ENCODE measurements at places on chromosomes 3 and 15.

DNA sequence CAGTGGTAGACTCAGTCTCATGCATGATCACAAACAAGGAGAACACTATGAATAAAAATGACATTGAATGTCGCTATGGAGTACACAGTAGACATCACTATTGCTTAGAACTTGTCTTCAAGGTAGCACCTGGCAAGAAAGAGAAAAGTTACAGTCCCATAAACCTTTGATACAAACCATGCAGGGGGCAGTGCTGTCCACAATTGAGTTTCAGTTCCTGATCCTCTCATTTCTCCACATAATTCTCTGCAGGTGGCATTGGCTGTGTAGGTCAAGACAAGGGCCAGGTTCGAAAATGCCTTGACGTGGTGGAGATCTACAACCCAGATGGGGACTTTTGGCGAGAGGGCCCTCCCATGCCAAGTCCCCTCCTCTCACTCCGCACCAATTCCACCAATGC is 47.9 kb downstream of the KBTBD12 start:
- DNase-seq: no peak

DNA sequence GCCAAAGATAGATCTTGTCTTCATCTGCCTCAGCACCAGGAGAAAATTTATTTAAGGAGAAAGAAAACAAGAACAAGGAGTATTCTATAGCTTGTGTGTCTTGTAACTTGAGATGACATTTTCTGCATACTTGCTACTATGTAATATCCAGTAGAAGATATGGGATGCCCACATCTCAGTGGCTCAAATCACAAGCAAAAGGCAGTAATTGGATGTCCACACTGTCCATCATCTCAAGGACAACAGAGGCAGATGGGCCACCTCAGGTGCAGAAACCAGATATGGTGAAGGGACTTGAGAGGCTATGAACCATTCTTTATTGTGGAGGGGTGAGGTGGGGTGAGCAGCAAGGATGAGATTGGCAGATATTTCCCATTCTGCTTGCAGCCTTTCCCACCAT is 309.0 kb downstream of the GBE1 start:
- DNase-seq: no peak

DNA sequence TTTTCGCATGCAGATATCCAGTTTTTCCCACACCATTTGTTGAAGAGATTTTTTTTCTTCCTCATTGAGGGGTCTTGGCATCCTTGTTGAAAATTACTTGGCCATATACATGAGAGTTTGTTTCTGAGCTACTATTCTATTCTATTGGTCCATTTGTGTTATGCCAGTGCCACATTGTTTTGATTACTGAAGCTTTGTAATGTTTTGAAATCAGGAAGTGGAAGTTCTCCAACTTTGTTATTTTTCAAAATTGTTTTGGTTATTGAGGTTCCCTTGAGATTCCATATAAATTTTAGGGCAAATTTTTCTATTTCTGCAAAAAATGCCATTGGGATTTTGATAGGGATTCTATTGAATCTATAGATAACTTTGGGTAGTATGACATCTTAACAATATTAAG is 130.3 kb upstream of the PFN2 start:
- no peak for DNase-seq

GRCh38 chr15:51285399-51285798 is 53.0 kb downstream of the CYP19A1 start:
- DNase-seq: no peak

DNA sequence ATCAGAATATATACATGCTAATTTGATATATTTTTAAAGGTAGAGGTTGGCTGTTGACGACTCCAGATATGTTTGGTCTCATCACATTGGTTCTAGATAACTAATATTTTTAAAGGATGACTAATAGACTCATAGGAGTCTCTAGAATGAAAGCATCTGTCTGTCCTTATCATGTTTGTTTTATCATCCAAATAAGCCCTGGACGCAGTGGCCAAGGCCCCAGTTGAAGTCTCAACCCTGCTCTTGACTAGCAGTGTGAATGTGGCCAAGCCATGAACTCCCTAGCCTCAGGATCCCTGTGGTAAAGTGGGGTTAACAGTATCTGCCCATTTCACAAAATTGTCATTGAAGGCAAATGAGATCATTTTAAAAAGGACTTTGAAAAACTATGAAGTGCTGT is 53.6 kb downstream of the ABHD2 start:
- DNase-seq: no peak

DNA sequence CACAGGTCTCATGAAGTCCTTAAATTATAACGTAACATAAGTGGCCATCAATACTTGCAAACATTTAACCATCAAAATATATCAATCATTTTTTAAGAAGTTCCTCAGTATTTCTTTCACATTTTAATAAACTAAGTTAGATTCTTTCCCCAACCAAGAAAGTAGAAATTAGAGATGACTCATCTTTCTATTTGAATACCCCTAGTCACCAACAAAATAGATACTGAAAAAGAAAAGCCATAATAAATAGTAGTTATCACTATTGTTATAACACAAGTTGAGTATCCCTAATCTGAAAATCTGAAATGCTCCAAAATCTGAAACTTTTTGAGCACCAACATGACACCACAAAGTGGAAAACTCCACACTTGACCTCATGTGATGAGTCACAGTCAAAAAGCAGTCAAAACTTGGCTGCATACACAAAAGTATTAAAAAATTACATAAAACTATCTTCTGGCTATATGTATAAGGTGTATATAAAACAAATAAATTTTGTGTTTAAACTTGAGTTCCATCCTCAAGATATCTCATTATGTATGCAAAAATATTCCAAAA is 3.7 kb downstream of the SHQ1 start:
- no peak for DNase-seq

- no peak for DNase-seq
These were observed 3.6 kb downstream of the CXCR6 start for GRCh38 chr3:45946875-45947274.

GRCh38 chr3:101096444-101096843 is 103.2 kb upstream of the ABI3BP start:
- DNase-seq: no peak

DNA sequence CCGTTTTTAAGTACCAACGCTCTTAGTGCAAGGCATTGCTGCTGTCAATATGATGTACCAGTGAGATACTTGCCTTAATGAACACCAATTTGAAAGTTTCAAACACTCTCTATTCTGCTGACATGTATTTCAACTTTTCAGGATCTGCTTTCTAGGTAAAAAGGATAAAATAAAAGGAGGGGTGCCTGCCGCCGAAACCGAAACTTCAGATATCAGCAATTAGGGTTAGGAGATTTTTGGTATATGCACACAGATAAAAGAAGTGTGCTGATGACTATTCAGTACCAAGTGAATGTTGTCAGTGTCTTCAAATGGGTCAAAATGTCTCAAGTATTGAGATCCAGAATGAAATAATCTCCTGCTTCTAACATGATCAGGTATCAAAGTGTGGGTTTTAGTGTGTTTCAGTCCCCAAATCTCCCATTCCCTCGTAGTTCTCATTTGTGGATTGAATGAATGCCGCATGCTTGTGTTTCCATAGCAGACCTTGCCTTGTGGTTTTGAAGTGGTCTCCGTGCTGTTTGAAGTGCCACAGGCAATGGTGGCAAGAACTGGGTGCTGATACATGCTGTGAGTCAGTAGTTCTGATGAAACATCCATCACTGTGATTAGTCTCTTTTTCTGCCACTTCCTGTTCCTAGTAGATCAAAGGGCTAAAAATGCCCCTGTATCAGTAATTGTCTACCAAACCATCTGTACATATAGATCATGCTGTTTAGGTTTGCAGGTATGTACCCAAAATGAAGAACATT is 22.5 kb downstream of the CHST14 start:
- peak; percentile 29 for DNase-seq

DNA sequence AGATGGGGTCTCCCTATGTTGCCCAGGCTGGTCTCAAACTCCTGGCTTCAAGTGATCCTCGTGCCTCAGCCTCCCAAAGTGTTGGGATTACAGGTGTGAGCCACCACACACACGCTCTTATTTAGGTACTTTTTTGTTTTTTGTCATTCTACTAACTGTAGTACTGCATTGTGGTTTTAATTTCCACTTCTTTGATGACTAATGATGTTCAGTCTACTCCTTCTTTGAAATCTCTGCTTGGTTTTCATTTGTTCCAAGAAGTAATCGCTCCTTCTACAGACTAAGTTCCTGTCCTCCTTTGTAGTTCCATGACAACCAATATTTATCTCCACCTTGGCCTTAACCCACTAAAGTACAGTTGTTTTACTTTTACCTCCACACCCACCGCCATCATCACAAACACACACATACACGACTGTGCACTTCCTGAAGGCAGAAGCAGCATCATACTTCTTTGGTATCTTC is 529 bp upstream of the DLEC1 start:
- no peak for DNase-seq

DNA sequence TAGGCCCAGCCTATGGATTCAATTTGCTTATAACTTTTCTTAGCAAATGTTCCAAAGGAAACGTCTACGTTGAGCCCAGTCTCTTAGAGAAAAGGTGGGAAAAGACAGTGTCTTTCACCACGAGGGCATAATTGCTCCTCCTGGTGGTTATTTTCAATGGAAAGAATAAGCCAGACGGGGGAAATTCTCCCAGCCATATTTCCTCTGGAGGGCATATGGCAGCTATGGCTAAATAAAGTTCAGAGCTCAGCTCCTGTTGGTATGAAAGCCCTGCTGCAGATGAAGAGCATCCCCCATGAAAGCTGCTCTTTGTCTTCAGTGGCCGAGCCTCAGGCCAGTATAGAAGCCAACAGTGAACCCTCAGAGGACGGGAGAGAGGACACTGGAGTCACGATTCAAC is 297.9 kb downstream of the RYR3 start:
- DNase-seq: no peak

GRCh38 chr15:91886878-91887277 is 33.4 kb downstream of the SLCO3A1 start:
- DNase-seq: no peak

DNA sequence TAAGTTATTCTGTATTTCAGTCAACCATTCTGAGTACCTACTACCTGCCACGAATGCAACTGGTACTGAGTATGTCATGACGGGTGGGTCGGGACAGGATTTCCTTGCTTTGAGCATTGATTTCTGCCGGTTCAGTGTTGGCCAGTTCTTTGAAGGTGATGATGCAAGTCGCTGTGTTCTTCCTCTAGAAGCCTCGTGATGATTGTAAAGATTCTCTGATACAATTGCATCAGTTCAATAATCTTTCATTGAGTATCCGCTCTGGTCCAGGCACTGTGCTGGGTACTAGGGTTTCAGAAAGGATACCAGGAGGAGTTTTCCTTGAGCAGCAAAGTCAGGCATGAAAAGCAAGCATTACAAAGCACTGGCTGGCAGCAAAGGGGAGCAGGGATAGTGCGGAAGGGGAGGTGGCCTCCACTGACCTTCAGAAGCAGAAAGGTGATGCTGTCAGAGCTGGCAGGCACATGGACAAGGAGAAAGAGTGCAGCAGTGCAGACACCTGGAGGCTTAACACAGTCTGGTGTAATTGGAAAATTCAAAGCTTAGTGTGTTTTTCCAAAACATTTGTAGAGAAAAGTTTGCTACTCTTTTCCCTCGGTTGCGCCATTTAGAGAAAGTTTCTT is 100.1 kb downstream of the RPL39L start:
- DNase-seq: no peak

- DNase-seq: no peak
These were observed 30.6 kb downstream of the CYP19A1 start for GRCh38 chr15:51307811-51308210.

DNA sequence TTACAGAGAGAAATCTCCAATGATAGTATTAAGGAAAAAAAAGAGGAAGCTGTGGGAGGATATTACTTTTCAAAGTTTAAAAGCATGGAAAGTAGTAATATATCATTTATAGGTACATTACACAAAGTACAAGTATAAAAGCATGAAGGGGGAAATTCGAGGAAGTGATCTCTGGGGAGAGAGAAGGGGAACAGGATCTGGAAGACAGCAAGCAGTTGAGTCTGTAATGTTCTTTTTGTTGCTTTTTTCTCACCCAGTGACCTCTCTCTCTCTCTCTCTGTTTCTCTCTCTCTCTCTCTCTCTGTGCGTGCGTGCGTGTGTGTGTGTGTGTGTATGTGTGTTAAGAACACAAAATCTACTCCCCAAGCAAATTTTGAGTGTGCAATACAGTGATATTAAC is 10.2 kb downstream of the C3orf20 start:
- no peak for DNase-seq

GRCh38 chr15:57411945-57412768 is 35.9 kb downstream of the CGNL1 start:
- no peak for DNase-seq

GRCh38 chr15:61393949-61394348 is 164.8 kb upstream of the RORA start:
- no peak for DNase-seq

- DNase-seq: no peak
These were observed 63.4 kb downstream of the RGMA start for GRCh38 chr15:93025625-93025982.

GRCh38 chr3:99635348-99635747 is 3.0 kb upstream of the COL8A1 start:
- DNase-seq: no peak

- DNase-seq: peak; percentile 3
These were observed at the start of gene LRRK1 for GRCh38 chr15:100918690-100919480. Gene LRRK1 (plus strand): TSS chr15:100919357. CDS start chr15:100924633, 5,276 bp downstream.

- DNase-seq: no peak
These were observed 166.6 kb downstream of the TPRG1 start for GRCh38 chr3:189338366-189338765.

- DNase-seq: no peak
These were observed 36.0 kb downstream of the THBS1 start for GRCh38 chr15:39616731-39617455.

GRCh38 chr3:152113992-152114651 is 154.6 kb upstream of the MBNL1 start:
- no peak for DNase-seq
